ENCODE measurements at places on chromosomes 6 and 20.
A peak's percentile ranks its signal among the peaks of the same experiment; 100 is the strongest.

- DNase-seq, result peak; percentile 28
Observed at GRCh38 chr6:135088818-135089809, 34.5 kb upstream of the HBS1L start.

DNA sequence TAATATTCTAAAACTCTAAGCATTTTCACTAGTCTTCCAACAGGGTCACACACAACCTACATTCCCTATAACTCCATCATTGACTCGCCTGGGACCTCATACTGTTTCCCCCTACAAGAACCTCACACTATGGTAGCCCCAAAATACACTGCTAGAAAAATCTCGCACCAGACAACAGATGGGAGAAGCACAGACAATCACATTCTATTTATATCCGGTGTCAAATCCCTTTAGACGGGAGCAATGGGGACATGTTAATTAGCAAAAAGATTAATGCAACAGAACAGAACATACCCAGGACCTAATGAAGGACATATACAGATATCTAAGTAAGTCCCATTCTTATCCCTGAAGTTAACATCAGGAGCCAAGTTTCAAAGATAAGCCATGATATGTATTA is 33.6 kb downstream of the TMX4 start:
- no peak for DNase-seq

- no peak for DNase-seq
Observed at GRCh38 chr6:166495487-166496314, 90.8 kb downstream of the RAMACL start.

DNA sequence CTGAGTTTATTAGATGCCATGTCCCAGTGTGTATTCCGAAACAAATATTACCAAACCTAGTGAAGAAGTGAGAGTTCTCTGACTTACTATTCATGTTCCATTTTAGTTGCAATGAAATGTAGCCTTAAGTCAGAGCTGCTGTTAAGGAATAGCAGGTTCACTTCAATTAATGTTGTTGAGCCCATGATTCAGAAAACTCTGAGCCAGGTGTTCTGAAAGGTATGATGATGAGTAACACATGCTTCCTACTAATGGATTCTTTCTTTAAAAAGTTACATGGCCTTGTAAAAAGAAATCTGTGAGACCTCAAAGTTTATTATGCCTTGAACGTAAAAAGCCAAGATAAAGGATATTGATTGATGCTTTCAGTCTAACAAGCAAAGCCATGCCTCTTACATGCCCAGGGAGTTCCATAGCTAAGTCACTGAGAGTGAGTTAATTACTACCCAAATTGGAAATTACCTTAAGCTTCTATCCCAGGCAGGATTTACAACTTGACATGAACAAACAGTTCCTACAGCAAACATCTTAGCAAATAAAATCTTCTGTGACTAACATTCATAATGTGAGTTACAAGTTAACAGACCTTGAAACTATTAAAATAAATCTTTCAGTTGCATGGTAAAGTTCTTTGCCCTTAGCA is 122.9 kb downstream of the AKAP7 start:
- DNase-seq, result no peak

GRCh38 chr6:26457264-26457805 is 420 bp upstream of the BTN2A1 start:
- DNase-seq, result peak; percentile 29

DNA sequence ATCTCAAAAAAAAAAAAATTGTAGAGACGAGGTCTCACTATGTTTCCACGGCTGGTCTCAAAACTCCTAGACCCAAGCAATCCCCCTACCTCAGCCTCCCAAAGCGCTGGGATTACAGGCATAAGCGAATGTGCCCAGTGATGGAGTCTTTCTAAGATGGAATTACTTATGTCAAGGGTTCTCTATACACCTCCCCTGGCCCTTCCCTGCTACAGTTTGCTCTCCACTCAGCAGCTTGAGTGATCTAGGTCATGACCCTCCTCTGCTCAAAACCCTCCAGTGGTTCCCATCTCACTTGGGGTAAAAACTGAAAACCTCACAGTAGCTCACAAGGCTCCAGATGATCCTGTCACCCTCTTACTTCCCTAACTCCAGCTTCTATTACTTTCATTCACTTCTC is 1.8 kb upstream of the DNPH1 start:
- DNase-seq, result no peak

GRCh38 chr6:53499094-53499493 is 45.8 kb downstream of the GCLC start:
- DNase-seq, result no peak

- DNase-seq, result no peak
Observed at GRCh38 chr6:166595949-166596348, 9.5 kb upstream of the RAMACL start.

DNA sequence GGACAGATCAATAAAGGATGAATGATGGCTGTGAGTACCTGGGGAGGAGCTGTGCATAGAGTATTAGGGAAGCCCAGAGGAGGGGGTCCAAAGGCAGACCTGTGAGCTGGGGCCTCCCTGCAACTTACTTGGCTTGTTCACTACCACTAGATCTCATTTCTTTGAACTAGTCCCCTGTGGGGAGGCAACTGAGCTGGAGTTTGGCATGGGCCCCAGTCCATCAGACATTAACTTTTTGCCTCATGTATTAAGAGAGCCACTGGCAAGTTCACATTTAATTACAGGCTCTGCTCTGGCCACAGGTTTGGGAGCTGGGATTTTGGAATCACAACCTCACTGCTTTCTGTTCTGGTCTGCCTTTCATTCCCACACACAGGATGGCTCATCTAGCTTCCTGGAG is 254.1 kb downstream of the PRL start:
- DNase-seq, result no peak

DNA sequence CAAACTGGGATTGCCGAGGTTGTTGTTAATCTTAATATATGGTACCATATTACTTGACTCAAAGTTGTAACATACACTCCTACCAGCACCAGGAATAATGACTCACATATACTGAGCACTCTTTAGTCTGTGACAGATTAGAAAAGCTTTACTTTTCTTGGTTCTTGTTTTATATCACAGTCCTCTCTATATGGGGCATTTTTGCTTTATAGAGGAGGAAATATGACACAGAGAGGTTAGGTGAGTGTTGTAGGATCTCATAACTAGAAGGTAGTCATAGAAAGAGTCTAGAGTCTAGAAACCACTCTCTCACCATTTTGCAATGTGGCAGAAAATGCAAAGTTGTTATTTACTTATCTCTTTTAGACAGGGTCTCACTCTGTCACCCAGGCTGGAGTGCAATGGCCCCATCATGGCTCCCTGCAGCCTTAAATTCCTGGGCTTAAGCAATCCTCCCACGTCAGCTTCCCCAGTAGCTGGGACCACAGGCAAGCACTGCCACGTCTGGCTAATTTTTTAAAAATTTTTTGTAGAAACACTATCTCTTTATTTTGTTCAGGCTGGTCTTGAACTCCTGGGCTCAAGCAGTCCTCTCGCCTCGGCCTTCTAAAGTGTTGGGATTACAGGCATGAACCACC is 13.4 kb downstream of the TRIM38 start:
- DNase-seq, result no peak

DNA sequence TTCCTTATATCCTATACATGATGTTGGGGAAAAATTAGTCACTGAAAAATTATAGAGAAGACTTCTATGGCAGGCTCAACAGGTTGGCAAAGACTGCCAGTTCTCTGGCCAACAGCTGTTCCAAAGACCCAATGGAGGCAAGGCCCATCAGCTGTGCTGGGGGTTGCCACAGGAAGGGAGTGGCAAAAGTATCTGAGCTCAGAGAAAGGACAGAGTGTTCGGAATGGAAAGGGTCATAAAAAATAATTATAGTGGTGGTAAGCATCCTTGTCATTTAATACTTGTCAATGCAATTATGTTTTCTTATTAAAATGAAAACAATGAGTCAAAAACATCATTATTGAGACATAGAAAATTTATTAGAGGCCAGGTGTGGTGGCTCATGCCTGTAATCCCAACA is 36.1 kb downstream of the FASTKD5 start:
- no peak for DNase-seq

- DNase-seq, result no peak
Observed at GRCh38 chr6:33843131-33844121, 39.6 kb upstream of the MLN start.

- no peak for DNase-seq
Observed at GRCh38 chr6:34689742-34690141, 6.8 kb downstream of the ILRUN start.

GRCh38 chr6:139891471-139891870 is 517.0 kb upstream of the CITED2 start:
- no peak for DNase-seq

DNA sequence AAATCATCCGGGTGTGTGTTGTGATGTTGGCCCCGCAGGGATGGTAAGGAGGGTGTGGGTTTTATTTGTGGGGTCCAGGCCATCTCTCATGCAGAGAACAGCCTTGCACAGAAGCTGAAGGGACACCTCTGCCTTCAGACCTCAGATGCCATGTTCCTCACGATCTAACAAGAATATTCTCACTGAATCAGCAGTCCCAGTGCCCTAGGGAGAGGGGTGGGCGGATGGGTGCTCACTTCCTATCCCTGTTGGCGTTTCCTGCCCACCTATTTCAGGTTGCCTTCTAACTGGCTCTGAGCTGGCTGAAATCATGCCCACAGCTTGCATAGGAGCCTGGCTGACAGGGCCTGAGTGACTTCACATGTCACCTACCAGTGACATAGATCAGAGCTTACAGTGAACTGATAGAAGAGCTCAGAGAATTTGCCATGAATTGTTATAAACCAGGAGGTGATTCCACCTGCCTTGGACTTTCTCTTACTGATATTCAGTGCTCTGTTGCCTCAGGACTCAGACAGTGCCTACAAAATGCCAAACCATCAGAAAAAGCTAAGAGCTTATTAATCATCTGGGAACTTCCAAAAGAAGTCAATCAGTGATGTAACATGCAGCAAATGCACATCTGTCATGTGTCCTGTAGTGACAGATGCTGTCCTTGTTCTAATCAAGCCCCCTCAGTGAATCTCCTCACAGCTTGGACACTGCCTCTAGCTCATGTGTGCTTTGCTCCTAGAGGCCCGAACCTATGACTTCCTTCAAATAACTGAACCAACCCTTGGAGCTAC is 285.8 kb upstream of the PRND start:
- DNase-seq, result no peak

DNA sequence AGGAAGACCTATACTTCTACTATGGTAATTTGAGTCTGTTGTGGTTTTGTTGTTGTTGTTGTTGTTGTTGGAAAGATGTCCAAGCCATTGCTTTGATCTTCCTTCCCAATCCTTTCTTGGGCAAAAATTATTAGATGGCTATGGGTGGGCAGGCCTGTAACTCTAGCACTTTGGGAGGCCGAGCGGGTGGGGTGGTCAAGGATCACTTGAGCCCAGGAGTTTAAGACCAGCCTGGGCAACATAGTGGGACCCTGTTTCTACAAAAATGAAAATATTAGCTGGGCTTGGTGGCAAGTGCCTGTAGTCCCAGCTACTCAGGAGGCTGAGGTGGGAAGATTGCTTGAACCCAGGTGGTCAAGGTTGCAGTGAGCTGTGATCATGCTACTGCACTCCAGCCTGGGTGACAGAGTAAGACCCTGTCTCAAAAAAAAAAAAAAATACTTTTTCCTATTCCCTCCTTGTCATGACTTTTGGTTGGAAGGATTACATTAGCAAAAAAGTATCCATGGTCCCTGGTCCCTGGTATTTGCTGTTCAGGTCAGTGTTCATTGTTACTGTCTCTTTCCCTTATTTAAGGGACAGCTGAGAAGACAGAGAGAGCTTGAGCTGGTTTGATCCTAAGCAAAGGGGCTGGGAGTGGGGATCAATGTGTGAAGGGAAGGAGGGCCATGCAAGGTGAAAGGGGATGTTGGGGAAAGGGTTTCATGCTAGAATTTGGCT is 11.7 kb downstream of the NEU1 start:
- DNase-seq, result no peak

DNA sequence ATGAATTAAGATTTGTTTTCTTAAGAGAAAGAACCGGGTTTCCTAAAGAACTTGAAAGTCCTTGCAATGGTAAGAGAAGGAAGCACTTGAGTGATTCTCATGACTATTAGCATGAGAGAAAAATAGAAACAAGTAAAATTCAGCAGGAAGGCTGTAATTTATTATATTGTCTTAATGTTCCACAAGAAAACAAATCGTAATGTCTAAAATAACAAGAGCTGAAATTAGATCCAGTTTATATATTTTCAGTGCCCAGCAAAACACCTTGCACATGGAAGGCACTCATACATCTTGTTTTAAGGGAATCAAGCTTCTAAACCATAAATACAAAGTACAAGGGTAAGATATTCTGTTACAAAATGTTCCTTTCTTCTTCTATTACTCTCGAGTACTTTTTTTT is 229.4 kb upstream of the PLN start:
- no peak for DNase-seq

DNA sequence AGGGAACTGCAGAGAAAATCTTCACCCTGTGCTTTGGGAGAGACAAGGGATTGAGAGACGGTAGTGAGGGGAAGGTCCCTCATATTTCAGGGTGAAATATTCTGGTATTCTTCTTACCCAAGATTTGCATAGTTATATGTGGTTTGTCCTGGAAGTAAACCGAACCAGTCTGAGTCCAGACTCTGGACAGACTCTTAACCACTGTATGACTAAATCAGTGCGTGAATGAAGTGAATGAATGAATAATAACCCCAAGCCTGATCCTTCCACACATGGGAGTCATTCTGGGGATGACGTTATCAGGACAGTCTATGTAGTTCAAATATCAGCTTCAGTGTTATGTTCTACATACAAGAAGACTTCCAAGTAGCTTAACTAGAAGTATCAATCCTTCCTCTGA is 690.7 kb downstream of the KIF16B start:
- no peak for DNase-seq

GRCh38 chr20:61753316-61753942 is 312.3 kb downstream of the TAF4 start:
- no peak for DNase-seq
